ENCODE measurements at places on chromosomes 12 and 14. TPM values are rescaled to one million over a fixed set of nuclear protein-coding genes. Genes with fewer than 3 reads are reported as not detected.

Gene GLS2
- 0.54 TPM for total RNA-seq

Gene NTN4
- total RNA-seq: 336 TPM

GRCh38 chr14:73149753-73150152 lies 13.4 kb downstream of the PSEN1 start:
- no peak for DNase-seq
- H3K27me3 ChIP-seq: no peaks in the 10 kb centered on the region
- peaks cover 38% of the 10 kb centered on the region for H3K4me1 ChIP-seq
- H3K27ac ChIP-seq: no peak overlapping the region
- H3K4me3 ChIP-seq: no peak overlapping the region

Gene SYNDIG1L
- total RNA-seq: not detected

GRCh38 chr14:20427231-20428009 lies 8.5 kb downstream of the KLHL33 start:
- H3K4me3 ChIP-seq: no peak overlapping the region
- no peak for DNase-seq
- peak overlapping the region; percentile 24 for H3K27ac ChIP-seq
- H3K4me1 ChIP-seq: peaks cover 7% of the 10 kb centered on the region
- H3K36me3 ChIP-seq: no peaks in the 10 kb centered on the region

GRCh38 chr12:41545761-41546160 lies 357.6 kb downstream of the PDZRN4 start:
- no peaks in the 10 kb centered on the region for H3K36me3 ChIP-seq
- no peak for DNase-seq
- H3K27ac ChIP-seq: no peak overlapping the region
- peaks cover 3% of the 10 kb centered on the region for H3K4me1 ChIP-seq
- H3K27me3 ChIP-seq: peaks cover 3% of the 10 kb centered on the region
